ENCODE measurements at places on chromosomes 7 and 10.

- no peak for DNase-seq
Observed at GRCh38 chr7:130875901-130876300, 141.9 kb upstream of the KLF14 start.

- no peak for DNase-seq
Observed at GRCh38 chr7:134742688-134743350, 36.6 kb upstream of the CALD1 start.

GRCh38 chr10:13969792-13970140 is 361.0 kb downstream of the FRMD4A start:
- DNase-seq = peak; percentile 11

DNA sequence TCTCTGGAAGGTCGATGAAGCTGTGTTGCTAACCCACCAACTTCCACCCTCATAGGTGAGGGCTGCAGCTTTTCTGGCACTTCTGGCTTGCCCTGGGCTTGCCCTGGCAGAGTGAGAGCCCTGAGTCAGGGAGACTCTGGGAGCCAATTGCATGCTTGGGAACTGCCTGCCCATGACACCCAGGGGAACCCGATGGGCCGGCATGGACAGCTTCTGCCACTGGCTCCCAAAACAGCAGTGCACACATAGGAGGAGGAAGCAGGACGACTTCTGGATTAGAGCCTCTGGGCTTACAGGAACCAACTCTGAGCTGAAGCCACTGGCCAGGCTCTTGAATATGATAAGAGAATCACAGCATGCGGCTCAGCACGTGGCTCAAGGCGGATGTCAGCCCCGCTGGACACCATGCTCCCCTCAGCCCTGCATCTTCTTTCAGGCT is 135.2 kb upstream of the UNC5B start:
- no peak for DNase-seq

GRCh38 chr10:112461029-112461887 is 14.2 kb downstream of the VTI1A start:
- DNase-seq = peak; percentile 14

DNA sequence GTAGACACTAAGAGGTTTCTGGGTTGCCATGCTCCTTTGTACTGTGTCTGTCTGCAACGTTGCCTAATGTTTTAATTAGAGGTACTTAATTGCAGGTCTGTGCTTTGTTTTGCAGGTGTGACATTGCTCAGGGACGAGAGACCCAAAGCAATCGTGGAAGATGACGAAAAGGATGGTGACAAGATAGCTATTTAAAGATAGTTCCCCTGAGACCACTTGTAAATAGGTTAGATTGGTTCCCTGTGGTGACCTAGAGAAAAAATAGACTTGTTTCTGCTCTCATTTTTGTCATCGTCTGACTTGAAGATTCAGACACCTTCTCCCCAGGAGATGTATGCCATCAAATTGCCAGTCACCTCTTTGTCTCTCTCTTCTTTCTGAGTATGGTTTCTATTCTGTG is 20.1 kb downstream of the PPP1R17 start:
- DNase-seq = no peak

DNA sequence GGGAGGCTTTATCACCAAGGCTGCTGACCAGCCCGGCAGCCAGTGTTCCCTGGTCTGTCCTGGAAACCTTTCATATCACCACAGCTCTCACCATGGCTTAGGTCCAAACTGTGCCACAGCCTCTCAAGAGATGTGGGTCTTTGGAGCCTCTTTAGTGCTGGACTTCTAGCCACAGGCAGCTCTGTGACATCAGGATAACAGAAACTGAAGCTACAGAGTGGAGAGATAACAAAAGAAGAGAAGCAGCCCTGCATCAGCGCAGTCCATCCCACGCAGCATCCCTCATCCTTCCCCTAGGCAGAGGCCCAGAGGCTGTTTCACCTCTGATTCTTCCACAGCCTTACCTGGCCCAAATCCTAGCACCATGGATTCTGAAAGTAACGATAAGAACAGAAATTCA is 187.9 kb upstream of the KMT2E start:
- no peak for DNase-seq

DNA sequence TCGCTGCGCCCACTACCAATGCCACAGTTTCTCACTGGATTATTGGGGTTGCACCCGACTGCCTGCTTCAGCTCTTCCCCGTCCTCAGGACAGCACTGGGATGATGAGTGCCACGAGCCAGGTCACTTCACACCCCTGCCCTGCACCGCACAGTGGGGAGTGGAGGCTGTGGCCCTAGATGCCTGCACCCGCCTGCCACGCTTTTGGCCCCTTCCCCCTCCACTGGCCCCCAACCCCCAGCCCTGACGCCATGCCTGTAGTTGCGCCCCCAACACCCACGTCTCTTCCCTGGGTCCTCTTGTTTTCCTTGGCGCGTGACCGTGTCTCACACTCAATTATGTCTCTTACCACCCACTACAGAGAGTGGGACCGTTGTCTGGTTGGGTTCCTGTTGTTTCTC is 134.3 kb downstream of the VIPR2 start:
- no peak for DNase-seq

- no peak for DNase-seq
Observed at GRCh38 chr7:158430308-158431034, 157.2 kb downstream of the PTPRN2 start.

DNA sequence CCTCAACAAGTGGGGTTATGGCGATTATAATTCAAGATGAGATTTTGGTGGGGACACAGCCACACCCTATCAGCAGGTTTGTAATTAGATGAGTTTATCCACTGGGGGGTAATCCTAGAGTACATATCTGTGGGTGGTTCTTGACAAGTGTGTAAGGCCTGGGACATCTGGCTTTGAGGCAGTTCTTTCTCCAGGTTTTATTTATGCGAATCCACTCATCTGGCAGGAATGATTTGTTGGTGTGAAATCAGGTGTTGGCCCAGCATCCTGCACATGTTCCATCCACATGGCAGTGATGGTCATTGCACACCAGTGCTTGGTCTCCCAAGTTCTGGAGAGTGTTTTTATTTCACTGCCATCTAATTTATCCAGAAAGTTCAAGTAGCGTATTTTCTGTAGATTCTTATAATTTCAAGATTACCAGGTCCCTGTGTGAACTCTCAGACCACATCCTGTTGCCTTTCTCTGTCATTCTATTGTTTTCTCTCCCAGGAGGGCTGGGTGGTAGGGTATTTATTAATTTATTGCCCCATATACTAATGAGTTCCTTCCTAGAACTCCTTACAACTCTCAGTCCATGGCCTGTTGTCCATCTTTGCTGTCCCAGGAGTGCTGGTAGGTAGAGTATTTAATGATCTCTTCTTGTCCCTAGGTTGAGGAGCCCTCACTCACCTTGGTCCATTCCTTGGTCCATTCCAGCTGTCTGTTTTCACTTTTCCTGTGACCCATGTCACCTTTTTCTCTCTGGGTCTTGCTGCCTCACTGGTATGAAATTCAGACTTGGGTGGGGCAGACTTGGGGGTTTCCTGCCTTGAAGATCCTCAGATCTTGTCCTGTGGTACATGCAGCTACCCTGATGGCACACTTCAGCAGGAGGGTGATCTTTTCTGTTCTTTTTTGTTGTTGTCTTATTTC is 10.4 kb downstream of the RALA start:
- DNase-seq = no peak

DNA sequence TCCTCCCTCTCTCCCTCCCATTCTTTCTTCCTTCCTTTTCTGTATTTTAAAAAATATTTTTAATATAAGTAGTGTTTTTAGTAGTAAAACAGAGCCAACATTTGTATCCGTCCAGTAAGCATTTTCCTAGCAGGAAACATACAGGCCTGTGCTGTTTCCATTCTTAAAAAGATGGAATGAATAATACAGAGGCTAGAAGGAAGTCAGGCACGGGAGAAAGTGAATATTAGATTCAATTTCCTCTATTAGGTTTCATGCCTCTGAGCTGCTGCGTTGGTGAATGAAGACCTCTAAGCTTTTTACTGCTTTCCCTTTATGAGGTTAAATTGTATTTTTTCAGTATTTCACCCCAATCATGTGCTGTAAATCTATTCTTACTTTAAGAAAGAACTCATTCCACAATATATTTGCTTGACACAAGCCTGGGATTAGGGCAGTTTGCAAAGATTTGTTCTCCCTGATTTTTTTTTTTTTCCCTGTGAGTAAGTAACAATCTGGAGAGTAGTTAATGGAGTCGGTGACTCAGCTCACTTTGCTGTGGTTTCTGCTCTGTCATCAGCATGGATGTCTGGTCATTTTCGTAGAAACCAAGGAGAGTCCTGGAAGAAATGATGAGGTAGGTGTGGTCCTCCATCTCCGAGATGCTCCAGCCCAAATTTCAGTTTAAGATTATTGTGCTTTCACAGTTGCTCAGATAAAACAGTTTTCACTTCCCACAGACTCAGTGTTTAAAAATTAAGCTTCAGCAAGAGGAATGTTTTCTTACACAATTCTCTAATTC is 76.1 kb upstream of the PITRM1 start:
- DNase-seq = no peak

GRCh38 chr10:7471720-7472367 is 61.0 kb upstream of the SFMBT2 start:
- DNase-seq = no peak

- DNase-seq = no peak
Observed at GRCh38 chr10:14405076-14406065, 74.6 kb upstream of the FRMD4A start.

DNA sequence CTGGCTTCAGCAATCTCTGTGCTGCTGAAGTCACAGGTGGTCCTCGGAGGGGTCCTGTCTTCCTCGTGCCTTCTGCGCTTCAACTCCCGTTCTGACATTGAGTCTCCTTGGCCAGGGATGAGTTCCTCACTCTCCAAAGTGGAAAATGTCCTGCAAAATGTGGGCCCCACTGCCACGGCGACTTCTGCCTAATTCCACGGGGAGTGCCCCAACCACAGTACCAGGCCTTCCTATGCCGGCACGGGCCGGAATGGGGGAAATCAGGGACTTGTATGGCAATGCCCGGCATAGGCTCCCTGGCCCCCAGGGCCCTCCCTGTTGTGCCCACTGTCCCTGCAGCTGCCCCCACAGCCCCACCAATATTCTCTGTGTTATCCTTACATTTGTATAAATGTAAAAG is 420.5 kb downstream of the TCERG1L start:
- no peak for DNase-seq

GRCh38 chr10:93568105-93568390 is 1.6 kb downstream of the FFAR4 start:
- no peak for DNase-seq

DNA sequence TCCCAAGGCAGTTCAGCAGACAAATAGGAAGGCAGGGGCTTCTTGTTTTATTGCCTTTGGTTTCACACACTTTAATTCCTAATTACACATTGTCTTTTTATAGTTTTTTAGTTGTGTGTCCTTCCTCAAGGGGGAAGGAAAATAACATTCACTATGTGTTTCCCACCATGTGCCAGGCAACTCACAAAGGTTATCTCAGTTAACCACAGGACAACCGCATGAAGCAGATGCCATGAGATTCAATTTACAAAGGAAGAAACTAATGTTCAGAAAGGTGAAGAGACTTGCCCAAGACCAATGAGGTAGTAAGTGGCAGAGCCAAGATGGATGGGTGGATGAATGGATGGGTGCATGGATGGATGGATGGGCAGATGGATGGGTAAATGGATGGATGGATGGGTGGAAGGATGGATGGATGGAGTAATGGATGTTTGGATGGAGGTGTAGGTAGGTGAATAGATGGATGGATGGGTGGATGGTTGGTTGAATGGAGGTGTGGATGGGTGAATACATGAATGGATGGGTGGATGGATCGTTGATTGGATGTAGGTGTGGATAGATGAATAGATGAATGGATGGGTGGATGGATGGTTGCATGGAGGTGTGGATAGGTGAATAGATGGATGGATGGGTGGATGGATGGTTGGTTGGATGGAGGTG is 77.9 kb downstream of the ARHGAP22 start:
- DNase-seq = no peak

GRCh38 chr10:33773886-33774480 is 439.5 kb upstream of the NRP1 start:
- DNase-seq = no peak

DNA sequence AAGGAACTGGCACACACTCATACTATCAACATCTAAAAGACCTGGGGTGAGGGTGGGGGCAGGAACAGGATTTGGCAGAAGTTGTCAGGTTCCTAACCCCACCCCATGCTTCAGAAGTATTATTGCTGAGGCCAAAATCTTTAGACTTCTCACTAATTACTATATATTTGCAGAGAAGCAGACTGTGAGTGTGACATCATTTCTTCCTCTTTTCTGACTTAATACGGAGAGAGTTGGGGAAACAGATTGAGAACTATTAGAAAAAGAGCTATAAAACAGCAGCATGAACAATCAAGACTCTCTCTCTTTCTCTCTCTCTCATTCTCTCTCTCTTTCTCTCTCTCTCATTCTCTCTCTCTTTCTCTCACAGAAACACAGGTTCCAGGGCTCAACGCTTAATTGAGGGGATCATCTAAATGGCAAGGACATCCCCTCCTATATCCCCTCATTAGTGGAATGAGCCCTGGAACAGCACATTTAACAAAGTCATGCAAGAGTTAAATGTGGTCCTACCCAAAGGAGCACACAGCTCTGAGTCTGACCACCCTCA is 94.8 kb downstream of the KCNMA1 start:
- no peak for DNase-seq

GRCh38 chr10:60684091-60684490 is 94.2 kb upstream of the CDK1 start:
- DNase-seq = no peak

DNA sequence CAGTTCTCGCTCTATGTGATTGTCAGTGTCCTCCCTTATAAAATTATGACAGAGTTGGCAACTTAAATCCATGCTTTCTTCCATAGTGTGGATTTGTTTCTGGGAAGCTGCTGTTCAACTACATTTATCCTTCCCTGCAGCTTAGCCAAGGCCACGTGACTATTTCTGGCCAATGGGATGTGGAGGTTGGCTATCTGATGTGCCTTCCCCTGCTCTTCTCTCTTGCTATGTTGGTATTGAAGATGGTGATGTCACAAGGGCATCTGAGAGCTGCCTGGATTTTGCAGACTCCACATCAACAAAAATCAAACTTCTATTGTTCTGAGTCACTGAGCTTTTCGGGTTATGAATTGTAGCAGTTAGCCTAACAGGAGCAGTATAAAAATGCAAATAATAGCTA is 164.9 kb upstream of the RHOBTB1 start:
- DNase-seq = no peak

DNA sequence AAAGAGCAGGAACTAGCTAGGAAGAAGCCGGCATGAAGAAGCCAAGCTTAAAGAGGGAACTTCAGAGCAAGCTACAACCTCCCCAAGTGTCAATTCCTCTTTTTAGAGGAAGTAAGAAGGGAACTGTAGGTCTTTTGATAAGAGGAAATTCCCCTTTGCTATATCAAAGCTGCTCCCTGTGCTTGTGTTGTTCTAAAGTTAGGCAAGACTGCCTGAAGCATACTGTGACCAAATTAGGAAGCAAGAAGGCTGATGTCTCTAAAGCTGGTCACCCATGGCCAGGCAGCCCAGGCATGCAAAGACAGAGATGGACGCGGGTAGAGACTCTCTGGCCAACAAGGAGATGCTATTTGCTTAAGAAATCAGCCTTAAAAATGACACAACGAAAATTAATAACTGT is 87.9 kb downstream of the RNF216 start:
- no peak for DNase-seq

DNA sequence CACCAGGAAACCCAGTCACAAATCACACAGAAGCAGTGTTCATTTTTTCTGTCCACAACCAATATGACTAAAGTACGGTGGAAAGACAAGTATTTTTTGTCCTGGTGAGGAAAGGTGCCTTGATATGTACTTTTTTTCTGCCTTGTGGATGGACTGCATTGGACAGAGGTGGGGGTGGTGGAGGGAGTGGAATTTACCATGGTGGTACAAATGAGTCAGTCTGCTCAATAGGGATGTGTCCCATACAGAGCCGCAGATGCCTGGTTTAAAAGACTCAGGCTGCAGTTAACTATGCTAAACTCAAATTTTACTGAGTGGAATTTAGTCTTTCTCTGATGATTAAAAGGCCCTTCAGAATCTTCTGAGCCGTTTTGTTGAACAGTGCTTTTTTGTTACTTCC is 674.5 kb upstream of the GALNT17 start:
- no peak for DNase-seq

All from stimulated activated CD4-positive, alpha-beta T cell treated with anti-CD3 and anti-CD28 coated beads, Interleukin-4, amount 100 ng/mL, for 1 hour (primary cell).